Naive thymus-derived CD4-positive, alpha-beta T cell (primary cell): ENCODE measurements at places on chromosomes 4 and X.

GRCh38 chrX:23935106-23935505 is 27.3 kb downstream of the CXorf58 start:
- no peak for DNase-seq

DNA sequence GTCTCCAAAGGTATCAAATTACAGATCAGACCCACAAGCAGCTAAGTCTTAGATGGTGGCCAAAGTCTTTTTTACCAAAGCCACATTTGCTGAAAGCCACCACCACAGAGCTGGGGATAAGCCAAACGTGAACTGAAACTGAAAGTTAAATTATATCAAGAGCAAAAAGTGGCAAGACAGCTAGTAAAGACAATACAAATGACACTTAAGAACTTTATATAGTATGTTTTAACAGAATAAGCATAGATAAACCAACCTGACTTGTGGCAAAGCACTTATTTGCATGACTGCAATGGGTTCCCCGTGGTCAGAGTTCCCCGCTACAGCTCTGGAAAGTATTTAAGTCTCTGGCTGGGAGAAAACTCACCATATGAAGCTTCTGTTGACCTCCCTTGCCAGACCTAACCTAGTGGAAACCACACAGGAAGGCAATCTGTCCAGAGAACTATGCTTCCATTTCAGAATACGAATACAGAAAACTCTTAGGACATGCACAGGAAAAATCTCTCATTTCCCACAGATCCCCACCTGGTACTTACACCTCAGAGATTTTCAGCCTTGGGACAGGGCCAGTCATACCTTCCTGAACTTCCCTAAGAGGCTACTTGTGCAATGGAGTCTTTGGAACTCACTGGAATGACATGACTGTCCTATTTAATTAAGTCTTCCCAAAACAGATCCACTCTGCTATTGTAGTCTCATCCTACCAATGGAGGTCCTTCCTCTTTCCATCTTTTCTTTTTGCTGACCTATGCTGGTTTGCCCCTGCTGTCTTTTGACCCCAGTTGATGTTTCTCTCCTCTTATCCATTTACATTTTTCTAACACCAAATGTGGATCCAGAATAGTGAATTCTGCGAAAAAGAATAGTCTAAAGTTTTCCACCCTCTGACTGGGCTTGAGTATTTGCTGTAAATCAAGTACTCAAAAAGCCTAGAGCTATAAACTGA is 225.1 kb downstream of the NR3C2 start:
- DNase-seq: peak; percentile 11

DNA sequence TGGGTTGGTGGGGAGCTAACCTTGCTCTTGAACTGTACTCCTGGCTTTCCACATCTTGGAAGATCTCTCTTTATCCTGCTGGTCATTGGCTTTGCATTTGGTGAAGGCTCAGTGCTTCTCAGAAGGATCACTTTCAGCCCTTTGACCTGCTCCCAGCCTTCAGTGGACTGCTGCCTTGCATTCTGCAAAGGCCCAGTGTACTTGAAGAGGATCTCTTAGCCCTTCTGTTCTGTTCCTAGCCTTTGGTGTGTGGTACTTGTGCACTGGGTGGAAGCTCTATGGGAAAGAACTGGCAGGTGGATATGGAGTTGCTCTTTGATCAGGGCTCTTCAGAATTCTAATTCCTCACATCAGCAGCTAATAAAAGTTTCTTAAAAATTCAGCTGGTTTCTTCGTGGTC is 46.5 kb downstream of the FGF2 start:
- DNase-seq: no peak

- no peak for DNase-seq
Observed at GRCh38 chr4:55397520-55398321, 2.0 kb downstream of the TMEM165 start.

DNA sequence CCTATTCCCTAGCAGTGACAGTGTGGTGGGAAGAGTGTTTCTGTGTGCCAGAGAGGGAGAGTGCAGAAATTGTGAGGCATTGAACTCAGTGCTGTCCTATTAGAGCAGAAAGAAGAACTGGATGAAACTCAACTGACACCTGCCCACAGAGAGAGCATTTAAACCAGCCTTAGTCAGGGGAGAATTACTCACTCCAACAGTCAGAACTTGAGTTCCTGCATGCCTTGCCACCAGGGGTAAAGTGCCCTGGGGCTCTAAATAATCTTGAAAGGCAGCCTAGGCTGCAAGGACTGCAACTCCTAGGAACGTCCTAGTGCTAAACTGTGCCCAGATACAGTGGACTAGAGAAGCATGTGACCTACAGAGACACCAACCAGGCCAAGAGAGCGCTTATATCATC is 12.8 kb downstream of the CYSLTR1 start:
- DNase-seq: no peak

GRCh38 chrX:29962061-29962460 is 253.3 kb upstream of the MAGEB2 start:
- DNase-seq: no peak

DNA sequence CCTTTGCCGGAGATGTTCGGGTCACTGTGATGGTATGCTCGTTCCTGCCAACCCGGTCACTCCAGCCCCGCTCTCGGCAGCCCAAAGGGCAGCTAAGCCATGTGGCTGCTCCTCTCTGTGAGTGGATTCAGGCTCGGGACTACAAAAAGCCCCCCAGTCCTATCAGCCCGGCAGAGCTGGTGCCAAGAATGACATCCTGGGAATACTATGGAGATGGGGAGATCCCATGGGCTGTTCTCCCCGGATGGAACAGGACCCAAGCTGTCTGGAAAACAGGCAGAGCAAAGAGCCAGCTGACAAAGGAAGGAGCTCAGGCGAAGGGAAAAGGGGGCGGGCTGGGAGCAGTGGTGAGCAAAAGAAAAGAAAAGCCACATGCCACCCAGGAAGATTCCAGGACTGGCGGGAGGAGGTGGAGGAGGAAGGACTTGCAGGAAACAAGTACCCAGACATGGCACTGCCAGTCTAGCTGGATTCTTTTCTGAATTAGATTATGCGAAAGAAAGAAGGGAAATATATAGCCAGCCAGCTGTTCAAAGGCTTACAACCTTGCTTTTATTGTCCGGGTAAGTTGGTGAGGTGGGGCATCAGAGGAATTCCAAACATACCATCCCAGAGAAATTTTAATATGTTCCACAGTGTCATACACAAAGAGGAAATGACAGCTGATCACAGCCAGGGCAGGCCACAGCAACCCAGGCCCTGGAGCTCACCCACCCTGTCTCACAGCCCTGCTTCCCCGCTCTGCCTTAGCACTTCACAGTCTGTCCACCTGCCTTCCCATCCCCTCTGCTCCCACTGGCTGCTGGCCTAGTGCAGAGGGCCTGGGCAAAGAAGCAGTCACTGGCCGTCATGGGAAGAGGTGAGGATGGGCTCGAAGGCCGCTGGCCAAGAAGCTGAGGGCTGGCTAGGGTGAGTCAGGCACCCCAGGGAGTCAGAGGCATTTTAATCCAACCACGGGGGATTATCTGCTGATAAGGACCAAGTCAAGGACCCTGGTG is 3.4 kb downstream of the NDP start:
- DNase-seq: no peak

GRCh38 chr4:151685303-151685702 is 75.5 kb downstream of the GATB start:
- DNase-seq: no peak

DNA sequence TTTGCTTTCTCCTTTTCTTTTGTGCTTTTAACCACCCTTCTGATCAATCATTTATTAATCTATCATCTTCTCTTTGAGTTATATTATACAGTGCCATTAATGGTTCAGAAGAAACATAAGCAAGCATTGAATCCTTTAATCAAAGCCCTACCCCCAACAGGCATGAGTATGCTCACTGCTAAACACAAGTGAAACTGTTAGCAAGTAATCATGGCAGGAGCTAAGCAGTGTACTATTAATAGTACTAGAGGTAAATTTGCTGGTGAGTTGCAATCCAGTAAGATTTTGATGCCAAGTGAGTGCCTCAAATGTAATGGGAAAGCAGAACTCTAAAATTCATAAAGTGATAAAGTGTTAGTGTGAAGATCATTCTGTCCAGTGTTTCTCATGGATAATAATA is 57.2 kb downstream of the FNIP2 start:
- DNase-seq: no peak

GRCh38 chrX:47482512-47483305 is at the start of gene ZNF41:
Gene ZNF41, minus strand, starts transcription at chrX:47483222. Its CDS starts 15,741 bp downstream, at chrX:47467481.
- DNase-seq: peak; percentile 74

GRCh38 chr4:188130355-188130754 is 8.9 kb upstream of the TRIML1 start:
- DNase-seq: no peak

- DNase-seq: no peak
Observed at GRCh38 chrX:13223868-13224567, 95.8 kb downstream of the ATXN3L start.

DNA sequence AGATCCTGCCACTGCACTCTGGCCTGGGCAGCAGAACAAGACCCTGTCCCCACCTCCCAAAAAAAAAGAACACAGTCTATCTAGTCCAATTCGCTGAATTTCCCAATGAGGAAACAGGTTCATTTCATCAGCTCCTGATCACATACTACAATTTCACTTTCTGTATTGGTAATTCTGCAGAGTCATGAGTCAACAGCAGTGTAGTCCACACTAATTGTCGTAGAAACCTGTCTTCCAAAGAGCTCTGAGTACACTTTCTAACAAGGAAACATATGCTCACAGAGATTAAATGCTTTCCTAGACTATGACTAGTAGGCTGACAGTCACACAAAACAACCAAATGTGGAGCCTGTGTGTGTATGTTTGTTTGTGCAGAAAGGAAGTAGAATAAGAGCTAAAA is 91.9 kb downstream of the GPC4 start:
- DNase-seq: no peak

- no peak for DNase-seq
Observed at GRCh38 chrX:119155416-119156035, 27.9 kb upstream of the KIAA1210 start.

GRCh38 chr4:185127021-185127925 is 15.8 kb upstream of the SLC25A4 start:
- DNase-seq: no peak

DNA sequence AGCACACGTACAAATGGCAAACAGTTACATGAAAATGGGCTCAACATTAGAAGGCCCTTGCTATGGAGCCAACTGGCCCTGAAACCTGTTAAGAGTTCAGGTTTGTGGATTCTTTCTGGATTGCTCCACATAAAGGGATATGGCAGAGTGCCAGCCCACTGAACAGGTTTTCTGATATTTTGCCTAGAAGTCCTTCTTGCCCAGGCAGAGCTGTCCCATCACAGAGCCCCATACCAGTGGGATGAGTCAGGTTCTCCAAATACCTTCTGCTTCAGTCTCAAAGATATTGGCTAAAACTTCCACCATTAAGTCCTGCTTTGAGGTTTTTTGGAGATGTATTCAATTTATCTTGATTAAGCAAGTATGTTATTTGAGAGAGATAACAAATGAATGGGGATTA is 146.8 kb upstream of the IL1RAPL2 start:
- DNase-seq: no peak

- DNase-seq: no peak
Observed at GRCh38 chr4:147349193-147349592, 131.7 kb upstream of the EDNRA start.

DNA sequence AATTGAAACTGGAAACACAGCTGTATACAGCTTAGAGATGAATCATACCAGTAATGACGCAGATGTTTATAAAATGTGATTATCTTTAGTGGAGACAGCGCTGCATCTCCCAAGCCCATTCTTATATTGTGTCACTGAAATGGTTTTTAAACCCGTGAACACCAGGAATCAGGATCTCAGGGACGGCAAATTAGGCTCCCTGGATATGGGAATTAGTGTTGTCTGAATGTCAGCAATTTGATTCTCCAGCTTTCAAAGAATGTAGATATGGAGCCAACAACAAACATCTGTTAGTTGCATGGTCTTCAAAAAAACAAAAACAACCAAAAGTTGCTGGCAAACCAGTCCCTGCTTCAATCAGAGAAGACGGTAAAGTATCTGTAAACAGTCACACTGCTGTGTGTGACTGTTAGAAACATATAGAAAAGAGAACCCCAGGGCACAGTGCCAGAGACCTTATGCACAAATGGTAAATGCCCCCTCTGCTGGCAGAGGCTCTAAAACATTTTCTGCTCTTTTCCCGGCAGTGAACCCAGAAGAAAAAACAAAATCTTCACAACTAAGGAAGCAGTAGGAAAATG is 351.9 kb upstream of the FTHL17 start:
- DNase-seq: no peak
